ENCODE measurements at places on chromosomes 2 and 18. TPM values are rescaled to one million over a fixed set of nuclear protein-coding genes. Genes with fewer than 3 reads are reported as not detected.

The GPR39 gene
- 0.32 TPM for total RNA-seq

The CYP27C1 gene
- total RNA-seq = 0.26 TPM

The SLC9A4 gene
- total RNA-seq = not detected

The TSPYL6 gene
- total RNA-seq = not detected

The CCDC178 gene
- total RNA-seq = 0.13 TPM

The NCKAP1 gene
- total RNA-seq = 124 TPM

The GAREM2 gene
- 4.0 TPM for total RNA-seq

The DSC3 gene
- total RNA-seq = 0.05 TPM

The MBP gene
- 65.2 TPM for total RNA-seq

The CNDP1 gene
- total RNA-seq = 0.51 TPM

The CDH2 gene
- 0.24 TPM for total RNA-seq

The SGPP2 gene
- not detected for total RNA-seq

The UGGT1 gene
- total RNA-seq = 58.4 TPM

The PARD3B gene
- total RNA-seq = 0.27 TPM

The CFAP65 gene
- 0.16 TPM for total RNA-seq

The DSG3 gene
- 0.13 TPM for total RNA-seq

The SPP2 gene
- total RNA-seq = not detected

The DUSP2 gene
- total RNA-seq = 0.80 TPM

The CAPN13 gene
- total RNA-seq = not detected

The MYL12B gene
- 343 TPM for total RNA-seq

The MSTN gene
- total RNA-seq = not detected

The MTCL1 gene
- 6.6 TPM for total RNA-seq

The FANCL gene
- total RNA-seq = 89.1 TPM

The TUBB8B gene
- total RNA-seq = 0.69 TPM

The GPR17 gene
- total RNA-seq = not detected

The C1QL2 gene
- total RNA-seq = not detected

The GAL3ST2 gene
- total RNA-seq = not detected

The PRPF40A gene
- total RNA-seq = 108 TPM

The ANKRD44 gene
- total RNA-seq = 42.2 TPM

The ZSCAN30 gene
- total RNA-seq = 3.7 TPM

The RFX8 gene
- not detected for total RNA-seq

The CHRND gene
- total RNA-seq = not detected

The THUMPD2 gene
- 14.7 TPM for total RNA-seq

The CFAP221 gene
- not detected for total RNA-seq

The CCDC150 gene
- total RNA-seq = 0.69 TPM

The MAP3K19 gene
- total RNA-seq = not detected

The PLGLB1 gene
- 1.7 TPM for total RNA-seq

The ANKRD53 gene
- total RNA-seq = not detected

The FOXI3 gene
- total RNA-seq = 0.66 TPM

The MCEE gene
- 11.1 TPM for total RNA-seq

The RNF152 gene
- total RNA-seq = 9.6 TPM

The SLC19A3 gene
- 1.6 TPM for total RNA-seq

The NDUFS1 gene
- total RNA-seq = 175 TPM

The SERPINB12 gene
- not detected for total RNA-seq

The MARCHF4 gene
- total RNA-seq = not detected

The USP34 gene
- 81.6 TPM for total RNA-seq

The GNLY gene
- not detected for total RNA-seq

Measured in SK-MEL-5 (cell line).